ENCODE measurements at places on chromosomes 7 and 10.
A peak's percentile ranks its signal among the peaks of the same experiment; 100 is the strongest.

DNA sequence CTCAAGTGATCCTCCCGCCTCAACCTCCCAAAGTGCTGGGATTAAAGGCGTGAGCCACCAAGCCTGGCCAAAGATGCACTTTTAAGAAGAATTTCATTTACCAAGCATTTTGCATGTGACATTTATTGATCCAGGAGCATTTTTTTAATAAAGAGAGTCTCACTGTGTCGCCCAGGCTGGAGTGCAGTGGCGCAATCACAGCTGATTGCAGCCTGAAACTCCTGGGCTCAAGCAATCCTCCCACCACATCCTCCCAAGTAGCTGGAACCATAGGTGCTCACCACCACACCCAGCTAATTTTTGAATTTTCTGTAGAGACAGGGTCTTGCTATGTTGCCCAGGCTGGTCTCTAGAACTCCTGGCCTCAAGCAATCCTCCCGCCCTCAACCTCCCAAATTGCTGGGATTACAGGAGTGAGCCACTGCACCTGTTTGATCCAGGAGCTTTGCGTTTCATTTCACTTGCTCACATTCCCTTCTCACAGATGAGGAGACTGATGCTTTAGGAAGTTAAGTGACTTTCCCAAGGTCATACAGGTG, 4.4 kb upstream of the TBL2 start:
- no peak for DNase-seq

DNA sequence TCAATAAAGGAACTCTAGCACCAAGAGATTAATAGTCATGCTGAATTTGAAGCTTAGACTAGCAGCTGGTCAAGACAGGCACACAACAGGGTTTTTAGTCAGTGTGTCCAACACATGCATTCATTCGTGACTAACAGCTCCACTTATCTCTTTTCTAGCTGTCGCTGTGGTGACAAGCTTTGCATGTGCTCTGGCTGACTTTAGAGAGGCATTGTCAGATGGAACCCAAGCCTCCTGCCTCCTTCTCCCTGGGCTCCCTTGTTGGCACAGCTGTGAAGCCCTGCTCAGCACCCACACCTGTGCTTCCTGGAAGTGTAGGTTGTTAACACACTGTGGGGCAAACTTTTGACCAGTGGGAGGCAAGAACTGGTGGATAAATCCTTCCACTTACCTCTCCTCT, 9.8 kb upstream of the AGK start:
- no peak for DNase-seq

DNA sequence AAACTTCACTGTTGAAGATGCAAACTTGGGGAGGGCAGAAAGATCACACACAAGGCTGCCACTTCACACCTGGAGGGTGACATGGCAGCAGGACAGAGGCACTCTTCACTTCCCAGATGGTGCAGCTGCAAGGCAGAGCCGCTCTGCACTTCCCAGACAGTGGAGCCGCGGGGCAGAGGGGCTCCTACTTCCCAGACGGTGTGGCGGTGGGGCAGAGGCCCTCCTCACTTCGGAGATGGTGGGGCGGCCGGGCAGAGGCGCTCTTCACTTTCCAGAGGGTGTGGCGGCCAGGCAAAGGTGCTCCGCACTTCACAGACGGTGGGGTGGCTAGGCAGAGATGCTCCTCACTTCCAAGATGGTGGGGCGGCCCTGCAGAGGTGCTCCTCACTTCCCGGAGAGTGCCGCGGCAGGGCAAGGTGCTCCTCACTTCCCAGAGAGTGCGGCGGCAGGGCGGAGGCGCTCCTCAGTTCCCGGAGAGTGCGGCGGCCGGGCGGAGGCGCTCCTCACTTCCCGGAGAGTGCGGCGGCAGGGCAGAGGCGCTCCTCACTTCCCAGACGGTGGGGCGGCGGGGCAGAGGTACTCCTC, 58.3 kb upstream of the PPP1R9A start:
- DNase-seq: no peak

DNA sequence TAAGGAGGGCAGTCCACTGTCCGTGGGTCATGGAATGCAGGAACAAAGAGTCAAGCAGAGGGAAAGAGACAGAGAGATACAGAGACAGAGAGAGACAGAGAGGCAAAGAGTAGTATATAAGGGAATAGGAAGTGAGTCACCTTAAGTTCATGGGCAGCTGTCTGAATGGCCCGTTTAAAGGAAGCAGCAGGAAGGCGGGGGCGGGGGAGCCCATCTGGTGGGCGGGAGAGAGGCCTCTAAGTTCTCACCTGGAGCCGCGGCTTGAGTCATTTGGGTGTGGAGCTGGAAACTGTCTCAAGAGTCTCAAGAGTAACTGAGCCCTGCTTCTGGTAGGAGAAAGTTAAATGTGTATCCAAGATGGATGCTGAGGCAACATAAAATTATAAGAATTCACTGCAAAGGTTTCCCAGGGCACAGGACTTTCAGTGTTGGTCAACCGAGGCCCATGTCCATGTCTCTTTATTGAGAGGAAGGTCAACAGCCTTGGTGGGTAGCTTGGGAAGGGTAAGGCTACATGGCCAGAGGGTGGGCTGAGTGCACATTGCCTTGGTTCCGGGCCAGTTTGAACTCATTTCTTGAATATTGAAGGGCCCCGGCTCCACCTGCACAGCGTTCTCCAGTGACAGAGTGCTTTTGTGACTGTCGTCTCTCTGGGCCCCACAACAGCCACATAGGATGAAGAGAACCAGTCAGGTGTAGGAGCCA, 85.5 kb upstream of the CACUL1 start:
- peak; percentile 34 for DNase-seq
